ENCODE measurements at places on chromosomes 11 and 22.

- no peak for DNase-seq
Observed at GRCh38 chr11:122599434-122599833, 56.1 kb upstream of the UBASH3B start.

DNA sequence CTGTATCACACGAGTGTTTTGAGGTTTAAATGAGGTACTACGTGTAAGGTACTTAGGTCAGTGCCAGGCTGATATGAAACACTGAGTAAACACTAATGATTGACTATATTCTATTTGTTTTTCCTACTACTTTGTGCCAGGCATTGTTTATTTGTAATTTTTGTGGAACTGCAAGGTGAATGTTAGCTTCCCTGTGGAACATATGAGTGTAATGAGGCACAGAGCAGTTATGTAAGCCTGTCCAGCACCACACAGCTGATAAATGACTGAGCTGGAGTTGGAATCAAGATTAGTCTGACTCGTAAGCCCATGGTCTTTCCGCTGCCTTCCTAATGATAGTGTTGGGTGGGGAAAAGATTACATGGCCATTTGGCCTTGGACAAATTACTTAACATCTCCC lies 5.9 kb downstream of the SLC37A2 start:
- DNase-seq: no peak

DNA sequence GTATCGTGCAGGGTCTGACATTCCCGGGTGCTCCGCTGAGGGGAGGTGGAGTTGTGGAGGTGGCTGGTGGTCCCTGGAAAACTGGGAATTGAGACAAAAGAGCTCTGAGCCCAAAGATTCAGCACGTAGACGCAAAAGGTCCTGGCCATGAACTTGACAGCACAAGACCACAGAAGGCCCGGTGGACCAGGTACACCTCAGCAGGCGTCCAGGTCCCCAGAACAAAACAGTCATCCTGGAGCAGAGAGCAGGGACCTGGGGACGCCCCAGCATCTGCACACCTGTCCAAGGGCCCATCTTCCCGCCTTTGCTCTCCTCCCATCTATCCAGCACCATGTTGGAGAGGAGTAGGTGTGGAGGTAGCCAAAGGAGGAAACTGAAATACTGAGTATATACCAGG lies 13.8 kb upstream of the MB start:
- DNase-seq: no peak

DNA sequence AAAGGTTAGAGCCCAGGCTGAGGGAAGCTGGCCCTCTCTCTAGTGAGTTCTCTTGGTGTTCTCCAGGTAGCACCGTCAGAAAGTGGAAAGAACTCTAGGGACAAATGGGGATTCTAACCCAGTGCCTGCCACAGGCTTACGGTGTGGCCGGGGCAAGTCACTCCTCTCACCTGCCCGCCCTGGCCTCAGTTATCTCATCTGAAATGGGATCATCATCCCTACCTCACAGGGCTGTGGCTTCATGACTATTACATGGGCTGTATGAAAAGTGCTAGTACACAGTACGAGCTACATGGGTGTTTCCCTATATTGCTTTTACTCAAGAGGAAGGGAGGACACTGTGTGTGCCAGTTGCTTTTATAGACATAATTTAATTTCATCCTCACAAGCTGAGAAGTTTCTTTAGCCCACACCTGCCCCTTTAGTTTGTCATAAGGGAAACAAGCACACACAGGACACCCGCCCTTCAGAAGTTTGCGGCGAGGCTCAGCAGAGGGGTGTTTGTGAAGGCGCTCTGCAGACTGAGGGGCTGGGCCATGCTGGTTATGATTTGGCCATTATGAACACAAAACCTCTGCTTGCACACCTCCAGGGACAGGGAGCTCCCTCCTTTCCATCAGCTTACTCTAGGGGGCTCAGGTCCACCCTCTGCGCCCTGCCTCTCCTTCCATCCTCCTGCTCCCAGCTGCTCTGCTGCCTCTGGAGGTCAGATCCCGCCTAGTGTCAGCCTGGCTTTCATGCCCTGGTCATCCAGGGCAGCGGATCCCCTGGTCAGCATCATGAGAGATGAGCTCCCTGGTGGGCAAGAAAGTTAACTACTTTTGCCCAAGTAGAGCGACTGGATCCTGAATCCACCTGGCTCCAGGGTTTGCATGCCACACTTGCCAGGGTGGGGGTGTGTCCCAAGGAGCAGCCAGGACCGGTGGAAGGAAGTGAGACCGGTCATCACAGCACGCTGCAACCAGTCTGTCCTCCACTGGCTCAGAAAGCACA lies 1.2 kb downstream of the KLHL35 start:
- DNase-seq: no peak

DNA sequence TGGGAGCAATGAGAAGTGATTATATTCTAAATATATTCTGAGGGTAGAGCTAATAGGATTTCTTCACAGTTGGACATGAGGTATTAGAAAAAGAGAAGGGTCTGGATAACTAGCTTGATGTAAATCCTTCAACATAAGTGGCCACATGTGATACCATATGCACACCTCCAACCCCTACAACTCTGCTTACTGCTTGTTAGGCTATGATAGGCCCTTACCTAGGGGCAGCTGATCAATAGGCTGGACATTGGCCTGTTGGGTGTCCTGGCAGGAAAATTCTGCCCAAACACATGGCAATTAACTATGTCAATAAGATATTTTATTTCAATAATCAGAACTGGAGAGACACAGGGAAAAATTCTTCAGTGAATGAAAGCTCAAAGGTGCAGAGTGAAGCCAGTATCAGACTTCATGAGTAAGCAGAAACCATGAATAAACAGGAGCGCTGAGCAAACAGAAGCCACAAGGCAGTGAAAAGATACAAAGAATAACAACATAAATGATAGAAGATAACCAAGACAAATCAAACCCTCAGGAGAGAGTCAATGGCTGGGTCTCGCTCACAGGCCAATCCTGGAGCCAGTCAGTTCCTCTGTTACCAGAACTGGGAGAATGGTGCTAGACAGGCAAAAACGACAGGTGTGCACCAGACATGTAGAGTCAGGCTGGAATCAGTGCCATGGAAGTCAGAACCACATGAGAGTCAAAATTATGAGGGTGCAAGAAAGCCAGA lies 46.3 kb upstream of the PSMA1 start:
- no peak for DNase-seq

- DNase-seq: no peak
Observed at GRCh38 chr11:8168485-8169257, at the start of gene RIC3. Gene RIC3, minus strand, starts transcription at chr11:8169025. Its CDS starts 36 bp downstream, at chr11:8168989.

- DNase-seq: no peak
Observed at GRCh38 chr22:32800994-32801536, 440 bp upstream of the TIMP3 start.

GRCh38 chr11:57323855-57324153 lies 948 bp downstream of the TNKS1BP1 start:
- no peak for DNase-seq

DNA sequence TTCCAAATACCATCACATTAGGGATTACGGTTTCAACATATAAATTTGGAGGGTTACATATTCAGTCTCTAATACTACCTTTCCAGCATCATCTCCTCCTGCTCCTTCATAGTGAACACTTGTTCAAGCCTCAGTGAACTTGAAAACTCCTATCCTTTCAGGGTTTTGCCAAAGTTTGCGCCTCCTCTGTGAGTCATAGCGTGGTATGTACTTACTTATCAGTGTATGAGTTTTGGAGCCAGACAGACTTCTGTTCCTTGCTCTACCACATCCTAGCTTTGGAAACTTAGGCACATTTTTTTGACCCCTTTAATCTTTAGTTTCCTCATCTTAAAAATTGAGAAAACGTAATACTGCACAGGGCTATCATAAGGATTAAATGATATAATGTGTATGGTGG lies 160.1 kb upstream of the ZC3H12C start:
- DNase-seq: no peak

- no peak for DNase-seq
Observed at GRCh38 chr11:117796456-117796871, 552 bp downstream of the DSCAML1 start.
